ENCODE measurements at places on chromosomes 13 and 19.
A peak's percentile ranks its signal among the peaks of the same experiment; 100 is the strongest.

GRCh38 chr13:30128591-30128990 is 178.8 kb downstream of the KATNAL1 start:
- no peak for DNase-seq

DNA sequence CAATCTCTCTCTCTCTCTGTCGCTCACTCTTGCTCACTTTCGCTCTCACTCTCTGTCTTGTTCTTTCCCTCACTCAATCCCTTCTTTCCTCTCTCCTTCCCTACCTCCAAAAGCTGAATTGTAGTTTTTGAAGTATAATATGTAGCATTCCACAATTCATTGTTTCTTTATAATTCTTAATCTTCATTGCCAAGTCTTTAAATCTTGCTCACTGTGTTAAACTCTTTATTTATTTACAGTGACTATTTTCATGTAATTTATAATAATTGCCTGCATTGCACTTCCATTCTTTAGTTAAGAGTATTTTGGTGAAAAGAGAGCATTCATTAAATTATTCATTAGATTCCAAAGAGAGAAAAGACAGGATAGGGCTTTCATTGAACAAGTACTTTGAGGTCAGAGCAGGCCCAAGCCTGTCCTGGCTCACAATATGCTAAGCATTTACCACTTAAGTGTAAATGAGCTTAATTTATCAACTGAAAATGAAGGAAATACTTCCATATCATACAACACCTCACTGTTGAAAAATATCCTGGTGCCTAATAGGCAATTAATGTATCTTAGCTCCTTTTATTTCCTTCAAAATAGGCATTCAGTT is 257.4 kb upstream of the SLITRK1 start:
- DNase-seq: no peak

- peak; percentile 74 for DNase-seq
Observed at GRCh38 chr13:114282041-114282670, 755 bp downstream of the UPF3A start.

- DNase-seq: peak; percentile 10
Observed at GRCh38 chr19:52307275-52307674, 10.3 kb downstream of the ZNF480 start.

DNA sequence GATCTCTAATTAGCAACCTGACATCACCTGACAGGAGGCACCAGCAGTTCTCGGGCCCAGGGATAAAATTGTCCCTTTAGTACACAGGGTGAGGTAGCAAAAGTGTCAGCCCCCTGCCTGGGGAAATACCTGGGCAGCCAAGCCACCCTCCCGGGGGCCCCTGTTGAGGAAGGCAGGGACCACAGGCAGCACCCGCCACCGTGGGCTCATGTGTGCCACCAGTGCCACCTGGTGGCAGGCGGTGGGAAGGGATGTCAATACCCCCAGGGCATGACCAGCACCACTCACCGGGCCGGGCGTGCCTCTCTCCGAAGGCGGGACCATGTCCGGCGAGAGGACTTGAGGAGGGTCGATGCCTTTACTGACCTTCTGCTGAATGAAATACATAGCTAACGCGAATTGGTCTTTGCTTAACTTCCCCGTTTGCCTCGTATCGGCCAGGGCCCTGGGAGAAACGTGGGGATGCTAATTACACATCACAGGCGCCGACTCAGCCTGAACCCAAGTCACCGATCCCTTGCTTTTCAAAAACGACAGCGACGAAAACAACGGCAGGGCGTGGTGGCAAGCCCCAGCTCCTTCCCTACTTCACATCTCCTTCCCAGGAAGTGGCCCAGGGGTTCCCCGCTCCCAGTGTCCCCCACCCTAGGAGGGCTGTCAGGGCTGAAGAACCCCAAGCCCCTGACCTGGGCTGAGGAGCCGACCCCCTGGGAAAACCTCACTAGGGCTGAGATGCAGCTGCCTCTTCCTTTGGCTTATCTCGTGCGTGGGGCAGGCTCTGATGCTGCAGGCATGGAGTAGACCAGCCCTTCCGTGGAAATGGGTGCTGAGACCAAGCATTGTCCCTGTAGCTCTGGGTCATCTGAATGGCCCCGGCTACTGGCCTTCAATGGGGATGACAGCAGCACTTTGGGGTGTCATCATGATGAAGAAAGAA is 53.8 kb downstream of the EPS15L1 start:
- peak; percentile 26 for DNase-seq

- no peak for DNase-seq
Observed at GRCh38 chr13:39773833-39774232, 118.4 kb downstream of the COG6 start.

- no peak for DNase-seq
Observed at GRCh38 chr19:15323496-15324235, 8.7 kb downstream of the BRD4 start.

DNA sequence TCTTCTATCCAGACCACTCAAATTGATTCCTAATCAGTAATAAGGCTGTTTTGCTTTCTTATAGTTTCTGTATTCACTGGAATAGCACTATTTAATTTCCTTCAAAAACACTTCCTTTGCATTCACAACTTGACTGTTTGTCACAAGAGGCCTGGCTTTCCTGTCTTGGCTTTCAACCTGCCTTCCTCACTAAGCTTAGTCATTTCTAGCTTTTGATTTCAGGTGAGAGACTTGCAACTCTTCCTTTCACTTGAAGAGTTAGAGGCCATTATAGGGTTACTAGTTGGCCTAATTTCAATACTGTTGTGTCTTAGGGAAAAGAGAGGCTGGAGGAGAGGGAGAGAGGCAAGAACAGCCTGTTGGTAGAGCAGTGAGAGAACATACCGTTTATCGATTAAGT is 47.0 kb downstream of the SACS start:
- DNase-seq: no peak

GRCh38 chr19:5958074-5958850 is 19.7 kb downstream of the RANBP3 start:
- no peak for DNase-seq

GRCh38 chr13:112818698-112819045 is 128.8 kb downstream of the ATP11A start:
- no peak for DNase-seq

DNA sequence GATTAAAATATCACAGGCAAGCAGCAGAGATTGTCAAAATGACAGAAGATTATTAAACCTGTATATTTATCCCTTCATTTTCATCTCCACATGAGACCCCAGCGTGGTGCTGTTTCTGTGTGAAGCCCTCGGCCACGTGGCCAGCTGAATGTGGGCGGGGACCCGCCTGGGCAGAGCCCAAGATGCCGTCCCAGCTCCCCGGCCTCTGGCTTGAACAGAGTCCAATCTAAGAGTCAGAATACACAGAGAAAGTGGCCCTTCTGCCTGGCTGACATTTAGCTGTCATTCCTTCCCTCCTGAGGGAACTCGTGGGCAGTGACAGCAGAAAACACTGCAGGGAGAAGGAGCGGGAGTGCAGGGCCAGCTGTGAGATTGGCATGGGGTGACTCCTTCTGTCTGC is 34.9 kb upstream of the UQCRFS1 start:
- DNase-seq: no peak

GRCh38 chr13:41019578-41020347 is 647 bp upstream of the ELF1 start:
- no peak for DNase-seq

DNA sequence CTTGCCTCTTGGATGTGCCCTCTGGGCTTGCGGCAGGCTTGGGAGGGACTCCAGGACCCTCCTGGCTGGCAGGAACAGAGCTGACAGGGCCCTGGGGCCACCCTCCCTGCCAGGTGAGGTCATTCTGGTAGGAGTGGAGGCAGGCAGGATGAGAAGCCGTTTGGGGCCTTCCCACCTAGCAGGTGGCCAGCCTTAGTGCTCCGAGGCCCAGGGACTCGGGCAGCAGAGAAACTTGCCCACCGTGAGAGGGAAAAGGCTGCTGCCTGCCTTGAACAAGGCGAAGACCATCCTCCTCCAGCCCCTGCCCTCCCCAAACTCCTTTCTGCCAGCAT is 8.5 kb downstream of the RFX1 start:
- DNase-seq: no peak

- no peak for DNase-seq
Observed at GRCh38 chr19:6499052-6499790, 2.9 kb downstream of the TUBB4A start.

- DNase-seq: no peak
Observed at GRCh38 chr13:41995946-41996345, 35.0 kb upstream of the VWA8 start.

- no peak for DNase-seq
Observed at GRCh38 chr13:98438246-98439125, 138.4 kb downstream of the STK24 start.

DNA sequence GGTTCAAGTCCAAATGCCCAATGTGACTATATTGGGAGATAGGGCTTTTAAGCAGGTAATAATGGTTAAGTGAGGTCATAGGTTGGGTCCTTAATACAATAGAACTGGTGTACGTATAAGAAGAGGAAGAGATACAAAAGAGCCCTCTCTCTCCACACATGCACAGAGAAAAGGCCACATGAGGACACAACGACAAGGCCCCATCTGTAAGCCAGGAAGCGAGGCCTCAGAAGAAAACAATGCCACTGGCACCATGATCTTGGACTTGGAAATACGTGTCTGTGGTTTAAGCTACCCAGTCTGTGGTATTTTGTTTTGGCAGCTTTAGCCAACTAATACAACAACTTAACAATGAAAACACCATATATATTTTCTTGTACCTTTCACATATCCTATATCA is 23.4 kb upstream of the RFC3 start:
- no peak for DNase-seq

DNA sequence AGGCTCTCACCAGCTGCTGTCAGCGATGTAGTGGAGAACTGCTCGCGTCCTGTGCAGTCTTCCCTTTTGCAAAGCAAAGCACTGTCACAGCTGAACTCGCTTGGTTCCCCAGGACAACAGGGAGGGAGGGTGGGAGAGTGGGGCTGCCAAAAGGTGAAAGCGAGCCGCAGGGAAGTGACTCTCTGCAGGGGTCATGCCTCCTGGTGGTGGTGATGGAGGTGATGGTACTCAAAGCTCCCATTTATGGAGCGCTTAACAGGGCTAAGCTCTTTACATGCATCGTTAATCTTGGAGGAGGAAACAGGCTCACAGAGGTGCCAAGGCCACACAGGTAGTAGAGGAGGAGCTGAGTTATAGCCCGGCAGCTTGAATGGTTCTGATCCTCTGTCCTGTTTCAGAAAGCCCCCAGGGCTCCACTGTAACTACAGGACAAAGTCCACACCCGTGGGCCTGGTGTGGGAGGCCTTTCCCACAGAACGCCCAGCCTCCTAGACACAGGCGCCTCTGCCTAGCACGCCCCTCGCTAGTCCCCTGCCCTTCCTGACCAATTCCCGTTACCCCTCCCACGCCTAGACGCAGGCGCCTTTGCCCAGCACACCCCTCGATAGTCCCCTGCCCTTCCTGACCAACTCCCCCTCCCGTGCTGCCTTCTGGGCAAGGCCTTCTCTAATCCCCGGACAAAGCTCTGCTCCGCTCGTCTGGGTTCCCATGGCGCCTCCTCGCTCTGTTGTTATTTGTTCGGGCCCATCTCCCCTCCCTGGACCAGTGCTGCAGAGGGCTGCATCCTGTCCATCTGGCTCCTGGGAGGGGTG is 10.7 kb downstream of the PPP1R37 start:
- peak; percentile 72 for DNase-seq

- DNase-seq: no peak
Observed at GRCh38 chr13:21897161-21897560, 226.3 kb downstream of the FGF9 start.

GRCh38 chr13:36183901-36184300 is 30.5 kb downstream of the SOHLH2 start:
- no peak for DNase-seq

GRCh38 chr13:22220151-22221135 is 549.6 kb downstream of the FGF9 start:
- DNase-seq: no peak

DNA sequence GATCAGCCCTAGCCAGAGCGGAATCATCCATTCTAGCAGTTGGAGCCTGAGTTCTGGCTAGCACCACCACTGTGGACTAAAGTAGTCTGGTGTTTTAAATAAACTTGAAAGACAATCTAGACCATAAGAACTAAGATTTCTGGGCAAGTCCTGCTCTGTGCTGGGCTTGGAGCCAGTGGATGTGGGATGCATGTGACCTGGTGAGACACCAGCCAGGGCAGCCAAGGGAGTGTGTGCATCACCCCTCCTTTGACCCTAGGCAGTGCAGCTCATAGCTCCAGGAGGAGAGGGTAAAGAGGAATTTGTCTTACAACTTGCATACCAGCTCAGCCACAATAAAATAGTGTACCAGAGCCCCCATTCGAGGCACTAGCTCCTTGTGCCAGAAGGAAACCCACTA is 21.0 kb downstream of the ITGBL1 start:
- no peak for DNase-seq

- no peak for DNase-seq
Observed at GRCh38 chr13:43782686-43783085, 4.1 kb downstream of the ENOX1 start.

GRCh38 chr13:107900775-107901174 is 314.6 kb downstream of the LIG4 start:
- no peak for DNase-seq

- no peak for DNase-seq
Observed at GRCh38 chr13:39283072-39283471, 244.8 kb downstream of the NHLRC3 start.

- DNase-seq: no peak
Observed at GRCh38 chr13:107289540-107289939, 721.6 kb upstream of the ARGLU1 start.

DNA sequence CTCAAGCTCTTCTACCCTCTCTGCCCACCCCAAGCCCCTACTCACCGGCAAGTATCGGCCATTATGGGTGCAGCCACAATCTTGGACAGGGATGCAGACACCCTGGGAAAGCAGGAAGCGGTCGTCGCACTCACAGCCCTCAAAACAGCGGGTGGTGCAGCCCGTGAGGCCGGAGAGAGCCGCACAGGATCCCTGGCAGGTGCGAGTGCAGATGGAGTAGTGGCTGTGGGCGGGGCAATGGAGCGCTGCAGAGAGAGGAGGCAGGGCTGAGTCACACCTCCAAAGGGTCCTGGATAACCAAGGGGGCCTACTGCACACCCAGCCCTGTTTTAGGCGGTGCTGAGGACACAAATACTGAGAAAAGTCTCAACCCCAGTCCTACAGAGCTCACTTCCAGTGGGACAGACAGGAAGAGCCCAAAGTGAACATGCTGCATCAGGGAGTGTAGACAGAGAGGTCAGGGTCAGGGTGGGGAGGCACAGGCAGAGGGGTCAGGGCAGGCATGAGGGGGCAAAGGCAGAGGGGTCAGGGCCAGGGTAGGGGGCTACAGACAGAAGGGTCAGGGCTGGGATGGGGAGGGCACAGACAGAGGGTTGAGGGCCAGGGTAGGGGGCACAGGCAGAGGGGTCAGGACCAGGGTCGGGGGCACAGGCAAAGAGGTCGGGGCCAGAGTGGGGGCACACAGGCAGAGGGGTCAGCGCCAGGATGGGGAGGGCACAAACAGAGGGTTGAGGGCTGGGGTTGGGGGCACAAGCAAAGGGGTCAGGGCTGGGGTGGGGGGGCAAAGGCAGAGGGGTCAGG is 24.2 kb upstream of the FBL start:
- DNase-seq: no peak

GRCh38 chr19:58182577-58182988 is 278 bp upstream of the ZNF274 start:
- no peak for DNase-seq

Measured in renal pelvis (tissue), 12 donors.